ENCODE measurements at places on chromosomes 12 and 14. TPM values are rescaled to one million over a fixed set of nuclear protein-coding genes. Genes with fewer than 3 reads are reported as not detected.

KRT71 gene
- total RNA-seq: 0.05 TPM

PRR4 gene
- 1.6 TPM for total RNA-seq

LPAR5 gene
- 0.67 TPM for total RNA-seq

AICDA gene
- total RNA-seq: 0.05 TPM

CLEC4E gene
- not detected for total RNA-seq

SLC2A14 gene
- not detected for total RNA-seq

TAS2R30 gene
- not detected for total RNA-seq

TCL1B gene
- total RNA-seq: not detected

MAGOHB gene
- 60.7 TPM for total RNA-seq

RHOJ gene
- not detected for total RNA-seq

RPS6KA5 gene
- 3.8 TPM for total RNA-seq

TAS2R14 gene
- total RNA-seq: 0.78 TPM

SYCP3 gene
- not detected for total RNA-seq

LMNTD1 gene
- not detected for total RNA-seq

GTF2A1 gene
- 15.7 TPM for total RNA-seq

VASH1 gene
- total RNA-seq: 4.2 TPM

Measured in A549 treated with CORT108297 at 1 μM for 4 hours (cell line).